ENCODE measurements at places on chromosomes 5 and 9.

DNA sequence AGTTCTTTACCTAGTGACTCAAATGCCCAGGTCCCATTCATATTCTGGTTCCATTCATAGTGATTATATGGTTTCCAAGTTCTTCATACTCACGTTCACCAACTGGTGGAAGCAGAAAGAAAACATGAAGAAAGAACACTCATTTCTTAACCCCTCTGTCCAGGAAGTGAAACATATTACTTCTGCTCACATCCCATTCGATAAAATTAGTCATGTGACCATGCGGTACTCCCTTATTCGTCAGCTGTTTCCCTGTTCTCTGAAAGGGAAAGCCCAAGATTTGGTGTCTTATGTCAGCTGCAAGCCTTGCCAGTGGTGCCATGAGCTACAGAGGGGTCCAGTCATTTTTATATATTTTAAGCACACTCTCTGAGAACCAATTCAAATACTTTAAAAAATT is 387.0 kb upstream of the DMAC1 start:
- DNase-seq, result no peak

GRCh38 chr9:132697230-132697629 is 27.0 kb downstream of the GTF3C4 start:
- no peak for DNase-seq

- no peak for DNase-seq
Observed at GRCh38 chr5:1480217-1480616, 35.0 kb upstream of the SLC6A3 start.

- DNase-seq, result no peak
Observed at GRCh38 chr5:21889581-21889980, 963.6 kb downstream of the CDH12 start.

DNA sequence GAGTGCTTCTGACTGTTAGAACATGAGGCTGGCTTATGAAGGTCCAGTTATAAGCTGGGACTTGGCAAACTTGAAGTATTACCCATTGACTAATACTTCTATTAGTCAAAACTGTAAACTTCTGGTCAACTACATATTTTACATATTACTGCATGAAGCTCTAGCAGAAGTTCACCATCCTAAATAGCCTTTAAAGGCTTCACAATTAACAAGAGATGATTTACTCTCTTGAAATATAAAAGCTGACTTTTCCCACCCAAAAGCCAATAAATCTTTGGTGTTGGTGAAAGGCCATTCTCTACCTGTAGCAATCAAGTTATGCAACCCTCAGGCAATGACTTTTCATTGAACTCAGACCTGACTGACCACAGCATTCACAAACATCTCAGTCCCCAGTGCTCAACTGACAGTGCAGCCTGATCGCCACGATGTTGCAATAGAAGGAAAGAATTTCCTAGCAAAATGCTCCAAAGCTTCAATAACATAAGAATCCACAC is 345.6 kb downstream of the EBF1 start:
- DNase-seq, result no peak

- no peak for DNase-seq
Observed at GRCh38 chr5:59238126-59238902, 655.2 kb downstream of the PDE4D start.

DNA sequence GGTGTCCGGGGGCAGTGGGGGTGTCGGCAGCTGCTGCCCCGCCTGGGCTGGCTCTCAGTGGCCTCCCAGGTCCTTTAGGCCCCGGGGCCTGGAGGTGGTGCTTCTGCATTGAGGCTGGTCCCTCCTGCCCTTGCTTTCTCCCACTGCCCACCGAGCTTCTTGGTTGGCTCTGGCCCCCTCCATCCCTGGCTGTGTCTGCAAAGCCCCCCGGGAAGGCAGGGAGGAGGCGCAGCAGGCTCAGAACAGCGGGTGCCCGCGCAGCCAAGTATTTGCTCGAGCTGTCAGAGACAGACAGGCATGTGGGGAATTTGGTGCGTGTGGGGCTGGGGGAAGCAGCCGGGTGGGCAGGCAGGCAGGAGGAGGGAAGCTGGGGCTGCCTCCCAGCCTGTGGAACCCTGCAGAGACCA is 11.5 kb downstream of the CXXC5 start:
- no peak for DNase-seq

DNA sequence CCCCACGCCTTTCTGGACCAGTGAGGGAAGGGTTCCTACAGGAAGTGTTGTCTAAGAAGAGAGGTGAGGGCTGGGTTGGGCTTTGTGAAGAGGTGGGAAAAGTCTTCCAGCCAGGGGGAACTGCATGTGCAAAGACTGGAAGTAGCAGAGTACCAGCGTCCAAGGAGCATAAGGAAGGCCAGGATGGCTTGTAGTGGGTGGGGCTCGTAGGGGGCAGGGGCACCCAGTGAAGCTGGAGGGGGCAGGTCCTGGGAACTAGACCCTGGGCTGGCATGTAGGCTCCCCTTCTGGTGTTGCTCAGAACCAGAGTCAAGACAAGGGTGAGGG is 20.4 kb downstream of the PRRX2 start:
- no peak for DNase-seq

DNA sequence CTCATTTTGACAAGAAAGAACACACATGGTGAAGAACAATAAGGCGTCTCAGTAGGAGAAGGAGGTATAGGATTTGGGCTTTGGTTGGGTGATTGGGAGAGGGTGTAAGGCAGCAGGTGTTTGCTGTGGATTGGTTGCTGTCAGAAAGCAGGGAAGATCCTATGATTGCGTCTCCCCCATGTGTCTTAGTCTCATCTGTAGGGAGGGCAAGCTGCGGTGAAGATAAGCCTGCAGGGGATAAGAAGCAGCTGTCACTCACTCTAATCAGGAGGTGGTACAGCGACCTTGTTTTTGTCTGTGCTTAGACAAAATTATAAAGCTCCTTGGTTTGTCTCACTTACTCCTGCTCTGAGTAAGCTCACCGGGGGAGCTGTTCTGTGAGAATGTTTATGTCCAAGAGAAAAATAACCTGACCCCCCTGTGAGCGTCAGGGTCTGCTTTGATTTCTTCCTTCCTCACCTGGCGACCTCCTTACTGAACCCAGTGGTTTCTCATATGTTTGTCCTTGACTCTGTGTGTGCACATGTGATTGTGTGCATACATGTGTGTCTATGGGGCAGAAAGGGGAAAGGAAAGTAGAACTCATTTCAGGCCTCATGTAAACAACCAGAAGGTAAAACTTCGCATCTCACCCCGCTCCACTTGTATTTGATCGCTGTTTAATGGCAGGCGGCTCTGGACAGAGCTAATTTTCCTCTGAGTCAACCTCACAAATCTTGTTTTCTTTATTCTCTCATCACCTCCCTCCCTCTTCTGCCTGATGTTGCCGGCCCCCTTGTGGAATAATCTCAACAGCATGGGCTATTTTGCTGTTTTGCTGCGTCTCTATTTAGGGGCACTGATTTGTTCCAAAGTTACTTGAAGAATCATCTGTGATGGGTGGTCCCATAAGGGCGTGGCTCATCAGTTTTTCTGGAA is 105.6 kb downstream of the TENT4A start:
- no peak for DNase-seq

DNA sequence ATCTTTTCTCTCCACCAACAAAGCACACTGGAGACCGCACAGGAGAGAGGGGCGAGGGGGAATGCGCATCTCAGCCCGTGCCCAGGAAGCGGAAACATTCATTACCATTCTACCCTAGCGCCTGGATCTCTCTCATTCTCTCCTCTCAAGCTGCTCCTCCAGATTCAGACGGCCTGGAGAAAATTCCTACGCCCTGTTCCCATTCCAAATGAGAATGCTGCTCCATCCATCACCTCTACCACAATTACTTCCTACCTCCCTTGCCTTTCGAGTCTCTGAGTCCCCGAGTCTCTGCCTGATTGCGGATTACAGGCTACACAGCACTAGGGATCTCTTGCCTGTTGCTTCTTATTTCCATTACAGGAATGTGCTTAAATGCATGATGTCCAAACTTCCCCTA is 6.7 kb downstream of the DDX31 start:
- DNase-seq, result no peak

DNA sequence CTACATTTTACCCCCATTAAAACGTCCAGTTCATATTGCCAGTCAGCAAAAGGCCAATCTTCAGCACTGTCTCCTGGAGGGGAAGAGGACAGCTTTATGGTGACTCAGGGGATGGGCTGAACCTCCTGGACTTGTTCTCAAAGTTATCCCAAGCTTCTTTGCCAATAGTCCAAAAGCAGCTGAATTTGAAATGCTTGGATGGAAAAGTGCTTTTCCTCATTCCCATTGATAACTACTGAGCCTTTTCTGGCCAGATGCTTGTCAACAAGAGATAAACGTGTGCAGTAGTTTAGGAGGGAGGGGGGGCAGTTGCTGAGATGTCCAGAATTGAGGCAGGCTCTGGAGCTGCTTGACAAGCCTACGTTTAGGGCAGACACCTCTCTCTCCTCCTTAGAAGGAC is 43.5 kb downstream of the MTX3 start:
- DNase-seq, result no peak

- no peak for DNase-seq
Observed at GRCh38 chr5:134349463-134349862, 17.5 kb downstream of the CDKL3 start.

DNA sequence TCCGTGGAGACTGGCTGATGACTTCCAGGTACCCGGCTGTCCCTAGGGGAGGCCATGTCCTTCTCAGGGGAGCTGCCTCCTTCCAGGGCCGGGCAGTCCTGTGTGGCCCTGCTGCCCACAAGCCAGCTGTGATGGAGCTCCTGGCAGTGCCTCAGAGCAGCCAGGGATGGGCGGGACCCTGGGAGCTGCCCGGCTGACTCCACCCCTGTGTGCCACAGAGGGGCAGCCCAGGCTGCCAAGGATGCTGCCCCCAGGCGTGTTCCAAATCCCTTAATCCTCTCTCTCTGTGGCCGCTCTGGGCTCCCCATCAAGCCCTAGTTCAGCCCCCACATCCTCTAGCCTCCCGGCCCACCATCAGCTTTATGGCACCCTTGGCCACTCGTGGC is 7.0 kb upstream of the SCGB3A1 start:
- no peak for DNase-seq

DNA sequence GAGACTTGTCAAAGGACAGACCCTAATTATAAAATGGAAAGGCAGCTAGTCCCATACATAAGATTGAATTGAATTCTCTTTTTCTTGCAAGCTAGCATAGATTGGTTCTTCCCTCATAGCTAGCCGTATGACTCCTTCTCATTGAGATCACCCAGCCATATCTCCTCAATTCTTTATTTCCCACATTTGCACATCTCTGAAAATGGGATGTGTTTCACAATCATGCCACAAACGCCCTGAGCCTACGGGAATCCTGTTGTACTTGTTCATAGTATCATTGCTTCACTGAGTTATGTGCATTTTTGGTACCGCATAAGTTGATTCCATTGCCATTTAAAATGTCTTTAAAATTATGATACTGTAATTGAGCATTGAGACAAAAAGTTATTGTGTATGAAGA is 90.5 kb downstream of the PCSK1 start:
- no peak for DNase-seq

DNA sequence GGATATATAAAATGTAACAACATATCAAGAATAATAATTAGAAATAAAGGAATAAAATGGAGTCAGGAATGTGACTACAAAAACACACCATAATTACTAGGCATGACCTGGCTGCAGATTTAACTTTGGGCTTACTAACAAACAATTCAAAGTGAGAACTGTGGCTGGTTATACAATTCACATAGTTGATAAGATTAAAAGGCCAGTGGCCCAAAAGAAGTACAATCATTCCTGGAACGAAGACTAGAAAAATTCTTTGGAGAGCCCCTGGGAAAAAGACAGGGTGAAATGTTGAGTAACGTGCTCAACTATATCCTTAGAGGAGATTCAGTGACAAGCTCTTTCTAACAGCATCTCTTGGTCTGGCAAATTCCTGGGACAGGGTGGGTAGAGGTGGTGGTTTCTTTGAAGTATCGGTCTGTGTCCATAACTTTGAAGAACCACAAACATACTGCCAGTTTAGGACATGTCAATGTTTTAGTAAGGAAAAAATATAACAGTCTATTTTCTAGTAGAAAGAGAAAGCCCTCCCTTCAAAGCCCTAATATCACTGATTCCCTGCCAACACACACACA is 75.0 kb upstream of the IL6ST start:
- no peak for DNase-seq

GRCh38 chr5:147081311-147081764 is 153.5 kb upstream of the STK32A start:
- no peak for DNase-seq

DNA sequence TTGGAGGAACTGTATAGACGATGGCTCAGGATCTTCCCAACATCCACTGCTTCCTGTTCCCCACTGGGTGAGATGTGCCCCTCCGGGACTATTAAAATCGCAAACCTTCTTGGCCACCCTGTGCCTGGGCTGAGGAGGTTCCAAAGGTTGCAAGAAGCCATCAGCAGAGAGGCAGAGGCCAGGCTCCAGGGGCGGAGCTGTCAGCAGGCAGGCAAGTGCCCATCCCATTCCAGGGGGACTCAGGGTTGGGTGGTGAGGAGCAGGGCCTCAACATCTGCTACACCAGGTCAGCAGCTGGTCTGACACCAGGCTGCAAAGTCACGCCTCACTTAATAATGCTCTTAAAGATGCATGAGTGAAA is 2.2 kb downstream of the BTNL3 start:
- no peak for DNase-seq

- no peak for DNase-seq
Observed at GRCh38 chr5:174093123-174093522, 47.6 kb downstream of the NSG2 start.

- DNase-seq, result no peak
Observed at GRCh38 chr5:112735702-112736101, 2.0 kb upstream of the APC start.

- no peak for DNase-seq
Observed at GRCh38 chr5:173208296-173208695, 26.7 kb downstream of the NKX2-5 start.

- DNase-seq, result no peak
Observed at GRCh38 chr9:61673247-61673646, 483.4 kb downstream of the SPATA31A7 start.

DNA sequence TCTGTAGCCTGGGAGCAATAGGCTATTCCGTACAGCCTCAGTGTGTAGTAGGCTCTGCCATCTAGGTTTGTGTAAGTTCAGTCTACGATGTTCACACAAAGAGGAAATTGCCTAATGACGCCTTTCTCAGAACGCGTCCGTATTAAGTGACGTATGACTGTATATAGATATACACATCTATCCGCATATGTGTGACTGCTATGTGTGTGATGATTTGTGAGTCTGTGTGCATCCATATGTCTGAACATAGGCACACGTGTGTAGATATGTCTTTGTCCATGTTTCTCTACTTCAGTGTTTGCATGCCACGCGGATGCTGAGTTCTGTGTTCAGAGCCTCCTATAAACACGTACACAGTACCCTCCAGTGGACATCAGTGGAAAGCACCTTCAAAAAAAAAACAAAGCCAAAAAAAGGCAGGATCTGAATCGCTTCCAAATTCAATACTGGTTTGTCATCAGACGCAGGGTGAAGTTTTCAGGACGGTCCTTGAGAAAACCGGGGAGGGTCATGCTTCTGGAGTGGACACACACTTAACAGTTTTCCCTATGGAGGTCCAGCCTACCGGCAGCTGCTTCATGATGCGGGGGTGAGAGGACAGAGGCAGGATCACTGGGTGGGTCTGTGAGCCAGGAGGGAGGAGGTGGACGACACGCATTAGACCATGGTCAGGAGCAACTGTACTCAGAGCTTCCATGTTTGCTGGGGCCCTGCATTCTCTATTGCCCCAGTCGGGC is 29.5 kb upstream of the ALDH1B1 start:
- DNase-seq, result peak; percentile 13

- DNase-seq, result peak; percentile 23
Observed at GRCh38 chr5:15383469-15383868, 116.5 kb upstream of the FBXL7 start.

GRCh38 chr9:81804306-81804705 is 115.0 kb upstream of the TLE1 start:
- DNase-seq, result no peak

GRCh38 chr5:75200776-75201175 is 35.9 kb downstream of the ANKRD31 start:
- no peak for DNase-seq

- no peak for DNase-seq
Observed at GRCh38 chr9:111945216-111945615, 48.6 kb downstream of the UGCG start.
